ENCODE measurements at places on chromosomes 2 and 18.

DNA sequence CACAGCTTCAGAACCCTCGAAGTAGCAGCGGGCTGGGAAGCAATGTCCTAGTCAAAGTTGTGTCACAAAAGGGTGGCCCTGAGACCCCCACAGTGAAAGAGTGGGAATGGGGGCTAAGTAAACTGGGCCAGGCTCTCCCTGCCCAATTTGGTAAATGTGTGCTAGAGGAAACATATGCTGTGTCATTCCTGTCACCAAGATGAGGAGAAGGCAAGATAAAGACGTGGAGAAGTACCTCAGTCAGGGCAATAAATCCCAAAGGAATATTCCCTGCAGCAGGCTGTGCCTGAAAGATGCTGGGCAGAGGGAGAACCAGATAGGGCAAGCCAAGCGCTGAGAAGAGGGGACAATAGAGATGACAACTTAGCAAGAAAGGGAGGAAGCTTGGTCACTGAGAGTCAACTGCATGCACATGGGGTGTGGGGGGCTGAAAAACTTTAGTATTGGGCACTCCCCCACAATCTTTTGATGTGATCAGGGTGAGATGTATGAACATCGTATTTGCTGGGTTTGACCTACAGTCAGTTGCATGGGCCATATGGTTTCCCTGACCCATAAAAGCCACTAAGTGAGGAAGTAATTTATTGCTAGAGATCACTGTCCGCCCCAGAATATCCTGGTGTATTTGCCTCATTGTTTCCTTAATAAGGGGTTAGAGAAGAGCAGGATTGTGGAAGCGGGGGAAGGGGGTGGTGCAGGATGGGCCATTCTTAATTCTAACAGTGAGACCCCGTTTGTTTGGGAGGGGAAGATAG lies 49.9 kb upstream of the CXCR4 start:
- no peaks in the 10 kb centered on the region for H3K36me3 ChIP-seq
- H3K4me3 ChIP-seq, result no peak overlapping the region
- H3K27ac ChIP-seq, result no peak overlapping the region
- H3K4me1 ChIP-seq, result peaks cover 28% of the 10 kb centered on the region
- no peak for DNase-seq

GRCh38 chr18:48915626-48916425 lies 34.9 kb downstream of the SMAD7 start:
- H3K4me3 ChIP-seq, result no peak overlapping the region
- no peaks in the 10 kb centered on the region for H3K27me3 ChIP-seq
- H3K36me3 ChIP-seq, result no peaks in the 10 kb centered on the region
- peaks cover 7% of the 10 kb centered on the region for H3K4me1 ChIP-seq
- DNase-seq, result no peak

- H3K27me3 ChIP-seq, result no peaks in the 10 kb centered on the region
- no peaks in the 10 kb centered on the region for H3K36me3 ChIP-seq
- DNase-seq, result no peak
- no peak overlapping the region for H3K4me3 ChIP-seq
- no peak overlapping the region for H3K27ac ChIP-seq
Measured at GRCh38 chr2:61011678-61012077, 5.8 kb upstream of the PEX13 start.

DNA sequence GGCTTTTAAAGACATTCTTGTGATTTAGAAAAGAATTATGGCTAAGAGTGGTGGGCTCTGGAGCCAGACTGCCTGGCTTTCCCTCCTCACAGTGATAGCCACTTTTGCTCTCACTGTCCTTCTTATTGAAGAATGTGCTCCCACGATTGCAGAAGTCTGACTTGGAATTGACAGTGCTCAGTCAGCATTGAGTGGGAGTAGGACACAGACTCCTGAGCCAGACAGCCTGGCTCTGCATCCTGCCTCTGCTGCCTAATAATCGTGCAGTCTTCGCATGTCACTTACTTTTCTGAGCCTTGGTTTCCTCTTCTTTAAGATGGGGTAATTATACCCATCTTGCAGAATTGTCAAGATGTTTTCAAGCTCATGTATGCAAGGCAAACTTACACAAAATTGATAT lies 23.3 kb downstream of the SPATS2L start:
- no peaks in the 10 kb centered on the region for H3K36me3 ChIP-seq
- H3K4me3 ChIP-seq, result no peak overlapping the region
- no peak for DNase-seq
- H3K27ac ChIP-seq, result no peak overlapping the region
- peaks cover 2% of the 10 kb centered on the region for H3K4me1 ChIP-seq
- H3K27me3 ChIP-seq, result no peaks in the 10 kb centered on the region

- no peak overlapping the region for H3K4me3 ChIP-seq
- H3K27me3 ChIP-seq, result no peaks in the 10 kb centered on the region
- H3K4me1 ChIP-seq, result no peaks in the 10 kb centered on the region
- H3K27ac ChIP-seq, result no peak overlapping the region
Measured at GRCh38 chr18:75240433-75240832, 29.8 kb downstream of the TSHZ1 start.

- H3K27me3 ChIP-seq, result no peaks in the 10 kb centered on the region
- H3K36me3 ChIP-seq, result no peaks in the 10 kb centered on the region
- peaks cover 7% of the 10 kb centered on the region for H3K4me1 ChIP-seq
Measured at GRCh38 chr2:109397893-109398292, 215.9 kb downstream of the SEPTIN10 start.

DNA sequence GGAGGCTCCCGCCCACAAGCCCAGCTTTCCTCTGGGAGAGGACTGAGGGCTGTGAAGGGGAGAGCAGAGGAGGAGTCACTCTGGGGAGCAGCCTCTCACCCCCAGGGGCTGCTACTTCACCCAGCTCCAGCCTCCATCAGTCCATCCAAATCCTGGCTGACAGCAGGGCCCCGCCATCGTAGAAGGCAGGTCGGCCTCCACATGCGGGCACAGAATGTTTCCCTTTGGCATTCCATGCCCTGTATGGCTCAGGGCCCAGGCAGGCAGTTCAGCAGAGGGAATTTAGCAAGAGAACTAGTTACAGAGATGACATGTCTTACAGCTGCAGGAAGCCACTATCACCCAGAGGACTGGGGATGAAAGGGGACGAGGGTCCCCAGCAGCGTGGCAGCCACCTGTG lies 6.4 kb upstream of the ODC1 start:
- H3K36me3 ChIP-seq, result no peaks in the 10 kb centered on the region
- DNase-seq, result no peak
- H3K4me1 ChIP-seq, result peaks cover 14% of the 10 kb centered on the region
- no peak overlapping the region for H3K27ac ChIP-seq

DNA sequence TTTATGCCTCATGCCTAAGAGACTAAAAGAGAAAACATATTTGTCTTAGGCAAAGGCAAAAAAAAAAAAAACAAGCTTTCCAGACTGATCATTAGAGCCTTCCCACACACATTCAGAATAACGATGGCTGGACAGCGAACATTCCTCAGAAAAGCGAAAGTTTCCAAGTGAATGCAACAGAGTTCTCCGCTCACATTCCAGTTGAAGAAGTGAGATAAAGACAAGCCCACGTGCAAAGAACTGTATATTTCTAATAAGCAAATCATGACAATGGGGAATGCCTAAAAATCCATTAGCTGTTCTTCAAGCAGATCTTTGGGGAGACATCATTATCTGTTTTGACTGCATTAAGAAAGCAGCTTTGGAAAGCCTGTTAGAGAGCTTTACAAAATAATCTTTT lies 347.9 kb downstream of the METTL4 start:
- H3K4me1 ChIP-seq, result no peaks in the 10 kb centered on the region
- no peaks in the 10 kb centered on the region for H3K27me3 ChIP-seq
- no peaks in the 10 kb centered on the region for H3K36me3 ChIP-seq
- H3K4me3 ChIP-seq, result no peak overlapping the region
- DNase-seq, result peak; percentile 42

DNA sequence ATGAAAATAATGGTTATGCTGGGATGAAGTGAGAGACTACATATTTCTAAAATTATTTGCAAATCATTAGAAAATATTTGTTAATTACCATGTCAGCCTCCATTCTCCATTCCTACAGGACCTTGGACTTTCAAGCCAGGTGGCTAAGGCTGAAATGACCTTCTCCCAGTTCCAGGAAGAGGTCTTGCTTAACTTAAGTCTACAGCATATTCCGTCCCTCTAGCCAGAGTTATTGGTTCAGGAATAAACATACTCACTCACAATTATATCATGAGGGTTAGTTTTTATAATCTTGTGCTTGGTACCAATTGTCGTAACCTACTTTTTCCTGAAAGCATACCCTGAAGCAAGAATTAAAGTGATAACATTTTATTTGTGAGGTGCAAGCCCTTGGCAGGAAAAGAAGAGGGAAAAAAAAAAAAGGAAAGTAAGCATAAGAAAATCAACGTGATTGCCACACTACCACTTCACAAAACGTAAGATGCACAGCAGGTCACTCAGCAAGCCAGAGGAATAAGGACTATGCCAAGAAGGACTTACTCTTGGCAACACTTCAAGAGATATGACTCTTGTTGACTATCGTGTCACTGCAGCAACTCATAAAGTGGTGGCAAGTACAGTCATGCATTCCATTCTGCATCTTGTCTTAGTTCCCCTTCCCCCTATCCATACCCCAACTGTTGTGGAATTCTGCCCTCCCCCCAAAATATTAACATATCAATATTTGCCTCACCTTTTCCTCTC lies 479.1 kb downstream of the MBD2 start:
- H3K4me3 ChIP-seq, result no peak overlapping the region
- no peaks in the 10 kb centered on the region for H3K4me1 ChIP-seq
- no peak overlapping the region for H3K27ac ChIP-seq

DNA sequence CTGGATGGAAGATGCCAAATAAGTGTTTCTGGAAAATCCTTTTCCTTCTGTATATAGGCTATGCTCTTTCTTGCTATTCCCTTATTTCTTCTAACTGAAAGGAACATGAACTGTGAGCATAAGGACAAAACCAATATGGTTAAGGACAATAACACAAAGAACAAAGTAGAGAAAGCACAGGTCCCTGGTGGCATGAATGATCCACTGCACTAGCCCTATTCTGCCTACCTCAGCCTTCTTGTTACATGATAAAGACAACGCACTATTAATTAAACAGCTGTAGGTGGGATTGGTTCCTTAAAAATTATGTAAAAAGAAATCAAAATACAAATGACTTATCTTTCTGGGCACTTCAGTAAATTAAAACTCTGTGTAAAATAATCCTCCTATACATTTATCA lies 1.9 kb upstream of the WDR75 start:
- DNase-seq, result peak; percentile 14
- H3K4me3 ChIP-seq, result no peak overlapping the region
- no peaks in the 10 kb centered on the region for H3K36me3 ChIP-seq
- H3K27me3 ChIP-seq, result no peaks in the 10 kb centered on the region
- peaks cover 9% of the 10 kb centered on the region for H3K4me1 ChIP-seq

- DNase-seq, result no peak
- H3K27ac ChIP-seq, result no peak overlapping the region
- H3K4me1 ChIP-seq, result peaks cover 12% of the 10 kb centered on the region
- no peaks in the 10 kb centered on the region for H3K27me3 ChIP-seq
- H3K36me3 ChIP-seq, result no peaks in the 10 kb centered on the region
Measured at GRCh38 chr18:378079-378478, 110.2 kb upstream of the THOC1 start.

DNA sequence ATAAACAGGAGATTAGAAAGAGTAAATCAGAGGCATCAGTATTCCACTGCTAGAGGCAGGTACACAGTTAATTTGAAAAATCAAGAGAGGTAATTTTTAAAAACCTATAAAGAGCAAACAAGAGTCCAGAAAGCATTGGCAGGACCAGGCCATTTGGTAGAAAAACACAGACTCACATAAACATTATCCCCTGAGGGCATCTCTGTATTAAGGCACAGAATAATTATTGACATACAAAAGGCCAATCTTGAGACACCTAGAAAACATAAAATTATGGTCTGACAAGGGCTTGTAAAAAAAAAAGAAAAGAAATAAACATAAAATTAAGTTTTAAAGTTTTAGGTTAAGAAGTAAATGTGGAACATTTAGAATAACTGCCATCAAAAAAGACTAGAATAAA lies 120.6 kb downstream of the OSBPL1A start:
- DNase-seq, result no peak
- H3K36me3 ChIP-seq, result peaks cover 5% of the 10 kb centered on the region
- no peak overlapping the region for H3K27ac ChIP-seq

DNA sequence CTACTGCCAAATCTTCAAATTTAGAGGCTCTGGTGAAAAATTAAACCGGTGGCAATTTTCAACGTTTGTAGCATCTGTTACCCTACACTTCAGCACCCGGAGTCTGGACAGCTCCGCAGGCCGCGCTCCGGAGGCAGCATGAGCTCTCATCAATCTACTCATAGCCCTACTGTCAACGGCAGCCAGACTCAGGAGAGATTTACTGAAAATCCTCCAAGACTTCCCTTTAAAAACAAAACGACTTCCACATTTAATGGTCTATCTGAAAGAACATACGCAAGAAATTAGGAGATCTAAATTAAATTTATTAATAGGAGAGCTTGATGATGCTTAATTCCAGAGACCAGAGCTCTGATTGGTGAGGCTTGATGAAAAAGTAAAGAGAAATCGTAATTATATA lies 970 bp upstream of the ADCYAP1 start:
- H3K27me3 ChIP-seq, result peaks cover 98% of the 10 kb centered on the region
- no peak overlapping the region for H3K4me3 ChIP-seq
- H3K4me1 ChIP-seq, result peaks cover 45% of the 10 kb centered on the region
- H3K36me3 ChIP-seq, result no peaks in the 10 kb centered on the region
- peak; percentile 86 for DNase-seq
- H3K27ac ChIP-seq, result no peak overlapping the region

All from neural progenitor cell (in vitro differentiated cells).